ENCODE measurements at places on chromosomes 1 and 21.

- DNase-seq = no peak
Measured at GRCh38 chr21:37547615-37548200, 181.1 kb downstream of the DYRK1A start.

DNA sequence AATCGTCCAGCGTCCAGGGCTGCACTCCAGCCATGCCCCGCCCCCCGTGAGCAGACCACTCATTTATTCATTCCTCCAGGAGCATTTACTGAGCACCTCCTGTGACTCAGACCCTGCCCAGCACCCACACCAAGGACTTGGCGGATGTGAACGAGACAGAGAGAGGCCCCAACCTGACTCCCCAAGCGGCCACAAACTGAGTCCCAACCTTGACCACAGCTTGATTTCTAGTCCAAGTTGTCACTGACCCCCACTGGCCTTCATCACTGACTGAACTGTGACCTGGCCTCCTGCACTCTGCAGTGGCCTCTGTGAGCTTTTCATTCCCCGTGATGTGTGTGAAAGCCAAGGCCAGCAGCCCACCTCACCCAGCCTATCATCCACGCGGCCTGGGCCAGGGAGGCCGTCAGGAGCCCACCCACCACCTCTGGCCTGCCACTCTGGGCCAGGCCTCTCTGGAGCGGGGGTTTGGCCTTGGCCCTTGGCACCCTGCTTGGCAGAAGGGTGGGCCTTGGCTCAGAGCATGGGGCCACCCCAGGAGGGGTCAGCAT is 19.3 kb upstream of the RUNX3 start:
- DNase-seq = no peak

DNA sequence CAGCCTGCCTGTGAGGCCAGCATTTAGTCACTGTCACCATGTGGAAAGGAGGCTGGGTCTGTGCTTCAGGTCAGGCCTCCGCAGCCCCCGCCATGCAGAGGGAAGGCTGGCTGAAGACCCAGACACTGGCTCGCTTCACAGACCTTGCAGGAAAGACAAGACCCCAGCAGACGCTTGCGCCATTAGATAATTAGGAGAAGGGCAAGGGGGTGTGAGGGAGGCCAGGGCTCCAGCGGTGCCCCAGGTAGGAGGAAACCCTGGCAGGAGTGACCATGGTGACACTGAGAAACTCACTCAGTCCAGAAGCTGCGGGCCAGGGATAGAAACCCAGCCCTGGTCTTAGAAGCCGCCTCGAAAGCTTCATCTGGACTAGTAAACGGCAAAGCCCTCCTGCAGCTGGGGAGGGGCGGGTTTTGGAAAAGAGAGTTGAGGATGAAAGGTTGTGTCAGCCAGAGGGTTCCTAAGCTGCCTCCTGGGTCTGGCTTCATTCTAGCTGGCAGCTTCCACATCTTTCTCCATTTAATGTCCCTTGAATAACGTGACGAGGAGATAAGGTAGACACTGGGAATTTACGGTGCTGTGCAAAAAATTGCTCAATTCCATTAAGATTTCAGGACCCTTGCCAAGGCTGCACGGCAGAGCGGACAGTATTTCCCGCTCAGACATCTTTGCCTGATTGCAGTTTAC is 294.1 kb upstream of the VAMP3 start:
- no peak for DNase-seq

GRCh38 chr1:111141245-111142220 is 1.5 kb downstream of the CEPT1 start:
- no peak for DNase-seq

DNA sequence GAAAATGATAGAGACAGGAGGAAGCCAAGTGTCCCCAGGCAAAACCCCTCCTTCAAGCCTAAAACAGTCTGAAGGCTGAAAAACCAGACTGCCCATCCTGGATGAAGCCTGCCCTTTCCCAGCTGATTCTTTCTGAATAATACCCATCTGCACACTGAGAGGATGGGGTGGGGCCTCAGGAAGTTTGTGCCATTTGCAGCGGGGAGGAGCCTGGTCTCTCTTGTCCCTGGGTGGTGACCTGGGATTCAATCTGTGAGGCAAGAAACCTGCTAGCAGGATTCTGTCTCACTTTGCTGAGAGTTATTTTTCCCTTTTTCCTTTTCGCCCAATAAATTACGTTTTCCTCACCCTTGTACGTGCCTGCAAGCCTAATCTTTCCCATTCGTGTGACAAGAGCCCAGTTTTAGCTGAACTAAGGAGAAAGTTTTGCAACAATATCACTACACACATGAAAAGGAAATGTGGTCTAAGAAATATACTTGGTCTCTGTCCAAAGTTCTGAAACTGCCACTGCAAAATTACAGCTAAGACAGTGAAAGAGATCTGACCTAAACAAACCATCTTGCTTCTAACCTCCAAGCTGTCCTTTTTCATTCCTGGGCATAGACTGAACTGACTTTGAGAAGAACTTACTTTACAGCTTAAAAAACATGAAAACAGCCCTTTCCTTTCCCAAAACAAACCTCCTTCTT is 105.0 kb downstream of the COP1 start:
- no peak for DNase-seq

GRCh38 chr1:108829498-108829916 is 27.4 kb downstream of the AKNAD1 start:
- DNase-seq = no peak

DNA sequence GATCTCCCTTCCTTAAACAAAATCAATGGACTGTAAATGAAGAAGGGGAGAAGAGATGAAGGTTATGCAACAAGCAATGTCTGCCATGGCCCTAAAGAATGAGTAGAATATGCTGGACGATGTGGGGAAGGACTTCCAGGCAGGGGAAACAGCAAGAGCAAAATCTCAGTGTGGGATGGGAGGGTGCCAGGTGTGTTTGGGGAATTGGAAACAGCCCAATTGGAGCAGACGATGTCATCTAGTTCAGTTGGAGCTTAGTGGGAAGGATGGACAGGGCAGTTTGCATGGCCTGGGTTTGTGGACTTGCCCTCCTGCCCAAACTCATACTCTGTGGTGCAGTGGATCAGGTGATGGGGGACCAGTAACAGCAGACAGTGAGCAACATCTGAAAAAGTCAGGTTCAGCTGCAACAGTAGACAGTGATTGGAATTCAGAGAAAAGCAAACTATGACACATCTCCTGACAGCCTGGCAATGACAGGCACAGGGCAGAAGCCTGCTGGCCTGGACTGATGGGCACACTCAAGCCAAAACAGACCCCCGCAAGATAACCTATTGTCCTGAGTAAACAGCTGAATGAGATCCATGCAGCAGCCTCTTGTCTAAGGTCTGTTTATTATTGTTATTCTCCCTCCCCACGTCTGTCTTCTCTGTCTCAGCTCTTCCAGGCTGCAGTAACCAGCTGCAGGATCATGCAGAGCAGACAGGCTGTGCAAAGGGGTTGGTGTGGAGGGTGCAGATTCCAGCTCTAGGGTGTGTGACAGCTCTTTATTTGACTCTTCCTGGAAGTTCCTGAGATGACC is 50.5 kb upstream of the PRELP start:
- no peak for DNase-seq

DNA sequence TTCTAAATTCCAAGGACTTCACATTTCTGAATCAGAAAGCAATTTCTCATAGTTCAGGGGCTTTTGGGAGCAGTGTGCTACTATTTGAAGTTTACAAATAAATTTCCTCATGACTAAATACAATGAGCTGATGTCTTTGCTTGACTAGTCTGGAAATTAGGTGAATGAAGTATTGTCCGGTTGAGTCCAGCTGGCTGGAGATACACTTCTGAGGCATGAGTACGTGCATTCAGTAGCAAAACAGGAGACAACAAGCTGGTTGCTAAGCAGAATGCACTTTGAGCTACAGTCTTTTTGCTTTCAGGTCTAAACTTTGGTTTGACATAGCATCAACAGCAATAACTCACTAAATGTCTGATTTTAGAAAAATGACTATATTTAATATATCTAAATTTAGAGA is 27.1 kb downstream of the ZNHIT6 start:
- peak; percentile 69 for DNase-seq

- DNase-seq = no peak
Measured at GRCh38 chr1:240575981-240576662, 35.8 kb downstream of the GREM2 start.

DNA sequence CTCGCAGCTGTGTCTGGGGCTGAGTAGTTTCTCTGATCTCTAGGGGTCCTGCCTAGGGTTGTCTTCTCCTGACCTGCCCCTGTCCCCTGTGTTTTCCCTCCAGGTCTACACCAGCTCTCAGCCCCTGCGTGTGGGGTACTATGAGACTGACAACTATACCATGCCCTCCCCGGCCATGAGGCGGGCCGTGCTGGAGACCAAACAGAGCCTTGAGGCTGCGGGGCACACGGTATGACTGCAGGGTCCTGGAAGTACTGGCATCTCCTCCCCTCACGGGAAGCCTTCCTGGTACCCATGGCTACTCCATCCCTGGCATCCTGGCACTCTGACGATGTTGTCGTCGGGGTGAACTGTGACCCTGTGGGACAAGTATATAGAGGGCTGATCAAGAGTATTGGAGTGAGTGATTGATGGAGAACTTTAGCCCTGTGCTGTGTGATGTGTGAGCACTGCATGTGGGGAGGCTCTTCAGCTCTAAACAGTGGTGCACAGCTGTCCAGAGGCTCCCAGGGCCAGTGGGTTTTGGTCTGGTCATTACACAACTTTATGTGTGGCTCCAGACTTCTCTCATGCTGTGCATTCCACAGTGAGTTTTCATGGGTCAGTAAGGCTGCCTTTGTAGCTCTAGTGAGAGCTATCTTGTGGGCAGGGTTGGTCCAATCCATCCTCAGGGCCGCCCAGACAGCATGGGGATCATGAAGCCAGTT is 14.4 kb downstream of the FAAH start:
- DNase-seq = no peak

- DNase-seq = no peak
Measured at GRCh38 chr1:213511173-213511572, 460.1 kb downstream of the RPS6KC1 start.

DNA sequence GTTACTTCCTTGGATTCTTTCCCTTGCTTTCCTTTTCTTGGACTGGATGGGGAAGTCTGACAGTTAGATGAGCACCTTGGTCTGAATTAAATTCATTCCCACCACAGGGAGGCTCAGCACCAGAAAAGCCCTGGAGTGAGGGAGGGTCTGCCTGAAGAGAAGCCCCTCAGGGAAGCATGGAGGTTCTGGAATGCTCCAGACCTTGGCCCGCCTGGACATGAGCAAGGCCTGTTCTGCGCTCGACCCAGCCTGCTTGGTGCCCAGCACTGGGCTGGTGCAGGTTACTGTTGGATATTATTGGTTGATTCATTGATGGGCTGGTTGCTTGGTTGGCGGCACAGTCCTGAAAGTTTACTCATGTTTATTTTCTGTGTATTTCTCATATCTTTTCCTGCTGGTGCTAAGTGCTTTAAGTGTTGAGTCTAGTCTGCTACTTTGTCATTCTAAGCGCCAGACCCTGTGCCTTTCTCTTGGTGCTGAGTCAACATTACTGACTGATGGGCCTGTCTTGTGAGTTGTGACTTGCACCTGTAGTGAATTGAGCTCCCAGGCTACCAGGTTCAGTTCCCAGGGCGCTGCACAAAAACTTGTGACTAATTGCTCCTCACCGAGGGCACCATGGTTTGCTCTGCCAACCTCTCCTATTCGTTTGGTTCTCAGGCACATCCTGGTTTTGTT is 538.5 kb downstream of the KIF26B start:
- DNase-seq = no peak

GRCh38 chr21:45064091-45064490 is 10.3 kb upstream of the ADARB1 start:
- no peak for DNase-seq

DNA sequence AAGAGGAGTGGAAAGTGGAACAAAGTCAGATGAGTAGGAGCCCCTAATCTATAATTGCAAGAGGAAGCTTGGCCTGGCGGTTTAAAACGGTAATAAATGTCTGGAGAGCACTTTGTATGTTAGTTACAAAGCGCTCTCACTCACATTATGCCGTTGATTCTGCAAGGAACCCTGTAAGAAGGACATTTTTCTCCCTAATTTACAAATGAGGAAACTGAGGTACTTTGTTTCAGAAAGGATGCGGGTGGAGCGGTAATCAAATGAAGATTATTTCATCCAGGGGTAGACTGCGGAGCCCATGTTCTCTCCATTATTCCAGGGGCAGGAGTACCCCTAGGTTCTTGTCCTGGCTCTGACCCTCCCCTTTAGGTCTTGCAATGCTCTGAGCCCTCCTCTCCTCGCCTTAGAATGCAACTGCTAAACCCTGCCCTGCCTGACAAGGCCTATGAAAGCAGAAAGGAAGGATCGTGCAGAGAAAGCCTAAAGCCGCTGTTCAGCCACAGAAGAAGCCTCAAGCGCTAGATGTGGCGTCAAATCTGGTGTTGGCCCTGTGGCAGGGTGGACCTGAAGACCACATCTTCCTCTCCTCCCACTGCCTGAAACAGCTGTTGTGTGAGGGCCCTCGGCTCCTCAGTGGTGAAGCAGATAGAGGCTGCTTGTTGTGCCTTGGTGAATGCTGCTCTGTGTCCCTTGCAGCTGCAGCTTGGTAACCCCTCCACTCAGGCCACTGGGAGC is 588 bp upstream of the PACC1 start:
- DNase-seq = peak; percentile 95

GRCh38 chr1:167333703-167334102 is 113.0 kb downstream of the POU2F1 start:
- no peak for DNase-seq

Data from Ammon's horn (tissue), 1 donor.